ENCODE measurements at places on chromosomes 12 and 14. TPM values are rescaled to one million over a fixed set of nuclear protein-coding genes. Genes with fewer than 3 reads are reported as not detected.

- no peak overlapping the region for H3K27ac ChIP-seq
- peaks cover 4% of the 10 kb centered on the region for H3K4me1 ChIP-seq
- no peak overlapping the region for H3K4me3 ChIP-seq
- H3K36me3 ChIP-seq = no peaks in the 10 kb centered on the region
- no peaks in the 10 kb centered on the region for H3K27me3 ChIP-seq
These were observed 20.5 kb upstream of the GPR132 start for GRCh38 chr14:105085766-105086165.

DNA sequence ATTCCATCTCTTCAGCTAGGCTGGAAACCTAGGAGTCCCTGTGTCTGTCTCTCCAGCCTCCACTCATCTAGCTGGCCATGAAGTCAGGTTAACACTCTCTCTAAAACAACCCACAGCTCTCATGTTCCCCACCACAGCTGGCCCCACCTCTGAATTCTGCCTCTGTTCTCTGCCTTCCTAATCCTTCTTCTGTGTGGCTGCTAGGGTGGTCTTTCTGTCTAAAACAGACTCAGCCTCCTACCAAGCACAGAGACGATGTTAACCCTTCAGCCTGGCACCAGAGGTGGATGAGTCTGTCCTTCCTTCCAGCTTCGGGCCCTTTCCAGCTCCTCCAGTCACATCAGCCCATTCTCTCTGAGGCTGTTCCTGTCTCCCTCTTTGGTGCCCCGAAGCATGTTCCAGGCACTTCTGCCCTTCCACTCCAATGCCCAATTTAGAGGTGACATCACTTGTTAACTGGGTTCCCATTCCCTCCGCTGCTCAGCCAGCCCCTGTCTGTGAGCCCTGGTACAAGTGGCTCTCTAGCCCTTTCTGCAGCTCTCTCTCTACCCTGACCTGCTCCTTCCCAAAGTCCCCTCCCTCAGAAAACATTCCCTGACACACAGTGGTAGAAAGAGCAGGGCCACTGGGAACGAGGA, 9.1 kb downstream of the FIGNL2 start:
- H3K27ac ChIP-seq = no peak overlapping the region
- H3K36me3 ChIP-seq = no peaks in the 10 kb centered on the region
- no peak overlapping the region for H3K4me3 ChIP-seq
- DNase-seq = no peak
- no peaks in the 10 kb centered on the region for H3K27me3 ChIP-seq

CAPS2 gene
- total RNA-seq = 2.3 TPM

GPR162 gene
- 2.8 TPM for total RNA-seq
